Amniotic stem cell (primary cell): ENCODE measurements at places on chromosomes 1 and 21.

- DNase-seq, result no peak
Observed at GRCh38 chr1:41698916-41699860, 214.7 kb upstream of the EDN2 start.

GRCh38 chr1:220189750-220190347 lies 82.4 kb downstream of the RAB3GAP2 start:
- DNase-seq, result peak; percentile 21

DNA sequence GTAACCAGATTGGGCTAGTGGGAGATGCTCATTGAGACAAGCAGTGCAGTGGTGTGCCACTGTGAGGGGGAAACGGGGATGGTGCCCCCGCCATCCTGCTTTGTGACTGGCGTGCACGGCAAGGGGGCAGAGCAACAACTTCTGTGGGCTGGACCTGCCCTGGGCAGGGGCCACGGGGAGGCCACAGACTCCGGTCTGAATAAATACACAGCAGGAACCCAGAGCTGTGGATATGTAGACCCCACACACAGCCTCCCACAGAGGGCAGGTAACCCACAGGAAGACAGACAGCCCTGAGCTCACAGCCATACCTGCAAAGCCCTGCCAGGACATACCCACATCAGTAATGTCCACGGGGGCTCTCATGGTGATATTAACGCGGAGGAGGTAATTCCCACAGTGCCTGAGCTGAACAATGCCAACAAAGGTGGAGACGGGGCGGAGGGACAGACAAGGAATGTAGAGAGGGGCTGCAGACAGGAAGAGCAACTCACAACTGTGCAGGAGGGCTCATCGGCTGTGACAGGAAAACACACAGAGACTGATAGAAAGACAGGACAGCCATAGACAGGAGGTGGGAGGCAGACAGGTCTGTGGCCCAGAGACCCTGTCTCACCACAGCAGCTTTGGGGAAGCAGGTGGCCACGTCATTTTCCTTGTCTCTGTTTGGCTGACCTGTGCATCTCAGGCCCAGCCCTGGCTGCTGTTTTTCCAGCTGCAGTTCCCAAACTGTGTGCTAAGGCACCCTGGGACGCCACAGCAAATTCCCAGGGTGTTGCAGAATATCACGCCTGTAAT lies 4.9 kb upstream of the WNT3A start:
- DNase-seq, result no peak

GRCh38 chr1:38805036-38805435 lies 54.5 kb downstream of the RRAGC start:
- DNase-seq, result no peak

DNA sequence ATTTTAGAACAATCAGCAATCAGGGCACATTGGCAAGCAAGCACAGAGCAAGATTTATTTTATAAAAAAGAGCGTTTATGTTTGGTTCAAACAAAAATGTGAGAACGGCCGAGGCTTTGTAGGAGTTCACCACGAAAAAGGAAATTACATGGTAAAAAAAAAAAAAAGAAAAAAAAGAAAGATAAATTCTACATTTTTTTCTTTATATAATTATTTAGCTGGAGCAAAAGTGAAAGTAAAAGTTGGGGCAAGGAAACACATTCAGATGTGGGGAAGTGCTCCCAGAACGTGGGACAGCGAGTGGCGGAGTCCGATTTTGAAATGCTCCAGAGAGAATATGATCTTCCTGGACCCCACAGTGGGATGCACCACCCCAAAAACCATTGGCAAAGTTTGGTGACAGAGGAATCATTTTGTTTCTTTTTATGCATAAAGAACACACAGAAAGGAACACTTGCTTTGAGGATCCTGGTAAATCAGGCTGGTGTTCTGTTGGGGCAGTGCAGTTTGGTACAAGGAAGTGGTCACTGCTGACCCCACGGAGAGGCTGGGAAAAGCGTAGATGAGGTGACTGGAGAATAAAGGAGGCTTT lies 16.3 kb upstream of the ATP5PO start:
- no peak for DNase-seq

GRCh38 chr1:81878538-81878937 lies 77.8 kb downstream of the ADGRL2 start:
- DNase-seq, result no peak

GRCh38 chr1:55888685-55889317 lies 673.6 kb upstream of the USP24 start:
- no peak for DNase-seq

DNA sequence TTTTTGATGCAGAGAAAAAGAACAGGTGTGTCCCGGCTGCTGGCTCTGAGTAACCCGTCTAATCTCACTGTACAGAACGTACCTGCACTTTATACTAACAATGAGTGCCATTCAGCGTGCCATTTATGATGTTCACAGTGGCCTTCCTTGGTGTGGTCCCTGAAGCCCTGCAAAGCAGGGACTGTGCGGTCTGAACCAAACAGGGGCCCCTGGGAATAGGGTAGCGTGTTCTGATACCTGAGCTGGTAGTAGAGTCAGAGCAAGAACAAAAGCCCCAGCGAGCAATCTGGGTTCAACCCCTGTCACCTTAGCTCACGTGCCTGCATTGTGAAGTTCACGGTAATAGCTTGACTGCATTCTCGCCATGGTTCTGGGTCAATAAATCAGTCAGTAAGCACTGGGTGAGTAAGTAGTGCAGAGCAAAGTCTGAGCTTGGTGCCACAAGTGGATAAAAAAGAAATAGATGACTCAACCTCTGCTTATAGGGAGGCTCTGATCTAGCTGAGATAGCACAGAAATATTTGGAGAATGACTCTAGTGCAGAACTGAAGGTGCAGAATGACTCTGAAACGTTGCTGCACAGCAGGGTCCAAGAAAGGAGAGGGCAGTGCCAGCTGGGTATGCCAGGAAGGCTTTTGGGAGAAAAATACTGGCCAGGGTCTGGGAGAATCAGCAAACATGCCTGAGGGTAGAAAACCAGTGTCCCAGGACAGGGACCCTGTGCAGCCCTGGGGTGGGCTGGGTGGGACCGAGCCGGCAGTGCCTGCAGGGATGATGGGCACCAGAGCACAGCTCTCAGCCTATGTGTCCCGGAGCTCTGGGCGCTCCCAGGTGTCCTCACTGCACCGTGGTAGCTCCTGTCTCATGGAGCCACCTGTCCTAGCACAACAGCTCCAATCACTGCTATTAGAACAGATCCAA lies 125.9 kb downstream of the RHOU start:
- peak; percentile 61 for DNase-seq

GRCh38 chr1:23167353-23168078 lies 1.1 kb downstream of the LUZP1 start:
- DNase-seq, result no peak

- no peak for DNase-seq
Observed at GRCh38 chr1:178844436-178844835, 26.4 kb downstream of the ANGPTL1 start.

DNA sequence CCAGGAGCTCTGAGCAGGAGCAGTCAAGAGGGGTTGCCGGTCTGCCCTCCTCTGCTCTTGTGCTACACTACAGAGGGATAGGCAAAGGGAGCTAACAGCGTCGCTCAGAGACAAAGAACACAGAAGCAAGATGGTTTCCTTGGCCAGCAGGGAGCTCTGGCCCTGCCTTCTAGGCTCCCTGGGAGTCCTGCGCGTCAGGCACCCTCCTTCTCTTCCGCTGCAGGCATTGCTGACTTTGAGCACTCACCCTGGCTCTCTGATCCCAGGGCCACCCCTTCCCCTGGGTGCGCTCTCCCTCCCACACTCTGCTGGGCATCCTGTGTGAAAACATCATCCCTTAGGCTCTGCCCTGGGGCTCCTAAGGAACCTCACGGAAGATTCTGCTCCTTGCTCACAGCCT lies 489 bp downstream of the TNNI1 start:
- no peak for DNase-seq

GRCh38 chr1:76070538-76070937 lies 4.0 kb upstream of the ST6GALNAC3 start:
- peak; percentile 40 for DNase-seq

DNA sequence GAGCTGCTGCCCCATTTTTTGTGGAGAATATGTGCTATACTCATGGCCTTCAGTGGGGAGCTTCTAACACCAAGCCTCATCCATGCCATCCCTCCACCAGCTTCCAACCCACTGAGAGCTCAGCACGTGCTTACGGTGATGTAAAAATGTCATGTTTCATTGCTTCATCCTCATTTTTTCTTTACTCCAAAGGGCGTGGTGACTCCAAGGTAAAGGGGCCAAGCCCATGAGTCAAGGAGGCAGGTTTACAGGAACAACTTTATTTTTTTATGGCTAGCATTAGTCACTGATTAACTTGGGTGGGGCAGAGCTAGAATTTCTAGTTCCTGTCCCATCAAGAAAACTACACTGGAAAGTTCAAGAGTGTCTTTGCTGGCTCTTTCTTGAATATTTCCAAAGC lies at the start of gene C1orf226:
TSS of gene C1orf226 (plus strand) at position 346 of the 400 bp plus-strand sequence. CDS start 174 bp downstream, outside the sequence.
- DNase-seq, result no peak

- no peak for DNase-seq
Observed at GRCh38 chr1:89721351-89721750, 88.4 kb downstream of the LRRC8C start.

GRCh38 chr1:184403961-184404726 lies 17.3 kb downstream of the C1orf21 start:
- no peak for DNase-seq

- DNase-seq, result no peak
Observed at GRCh38 chr1:100494393-100495084, 43.4 kb upstream of the GPR88 start.

- no peak for DNase-seq
Observed at GRCh38 chr1:26391450-26391849, 18.9 kb upstream of the ZNF683 start.

DNA sequence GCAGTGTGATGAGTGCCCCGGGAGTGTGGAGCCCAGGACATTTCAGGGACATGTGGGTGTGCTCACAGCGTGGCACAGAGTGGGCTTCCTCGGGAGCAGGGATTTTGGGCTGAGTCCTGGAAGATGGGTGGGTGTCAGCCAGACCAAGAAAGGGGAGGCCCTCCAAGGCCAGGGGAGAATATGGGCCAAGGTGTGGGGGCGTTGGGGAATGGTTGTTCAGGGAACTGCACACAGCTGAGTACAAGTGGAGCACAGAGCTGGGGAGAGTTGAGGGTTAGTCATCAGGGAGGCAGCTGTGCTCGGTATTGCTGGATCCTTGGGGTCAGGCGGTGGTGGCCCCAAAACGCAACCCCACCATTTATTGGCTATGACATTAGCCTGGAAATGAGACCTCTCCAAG lies 5.5 kb downstream of the POGK start:
- DNase-seq, result no peak

- no peak for DNase-seq
Observed at GRCh38 chr1:18041685-18042355, 65.8 kb upstream of the IGSF21 start.

DNA sequence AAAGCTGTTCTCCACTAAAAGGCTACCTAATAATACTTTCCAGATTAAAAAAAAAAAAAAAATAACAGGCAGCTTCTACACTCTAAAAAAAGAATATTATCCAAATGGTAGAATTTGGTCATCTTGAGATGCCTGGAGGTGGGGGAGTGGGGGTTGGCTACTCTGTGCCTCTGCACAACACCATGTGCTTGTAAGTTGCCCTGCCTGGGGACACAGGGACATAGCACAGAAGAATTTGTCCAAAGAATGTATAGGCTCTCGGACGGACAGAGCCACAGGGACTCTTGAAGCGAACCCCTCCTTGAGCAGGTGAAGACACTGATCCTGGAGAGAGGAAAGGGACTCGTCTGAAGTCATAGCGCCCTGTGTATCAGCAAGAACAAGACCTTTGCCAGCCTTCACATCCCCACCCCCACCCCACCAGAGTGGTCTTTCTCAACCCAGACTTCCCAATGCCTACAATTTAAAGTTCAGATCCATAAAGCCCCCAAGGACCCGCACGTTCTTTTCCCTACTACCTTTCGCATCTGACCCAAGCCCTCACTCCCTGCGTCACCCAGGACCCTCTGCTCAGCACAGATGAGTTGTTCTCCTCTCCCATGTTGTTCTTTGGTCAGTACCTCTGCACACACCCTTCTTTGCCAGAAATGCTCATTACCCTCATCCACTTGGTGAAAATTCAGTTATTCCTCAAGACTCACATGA lies 72.6 kb downstream of the LGR6 start:
- no peak for DNase-seq

DNA sequence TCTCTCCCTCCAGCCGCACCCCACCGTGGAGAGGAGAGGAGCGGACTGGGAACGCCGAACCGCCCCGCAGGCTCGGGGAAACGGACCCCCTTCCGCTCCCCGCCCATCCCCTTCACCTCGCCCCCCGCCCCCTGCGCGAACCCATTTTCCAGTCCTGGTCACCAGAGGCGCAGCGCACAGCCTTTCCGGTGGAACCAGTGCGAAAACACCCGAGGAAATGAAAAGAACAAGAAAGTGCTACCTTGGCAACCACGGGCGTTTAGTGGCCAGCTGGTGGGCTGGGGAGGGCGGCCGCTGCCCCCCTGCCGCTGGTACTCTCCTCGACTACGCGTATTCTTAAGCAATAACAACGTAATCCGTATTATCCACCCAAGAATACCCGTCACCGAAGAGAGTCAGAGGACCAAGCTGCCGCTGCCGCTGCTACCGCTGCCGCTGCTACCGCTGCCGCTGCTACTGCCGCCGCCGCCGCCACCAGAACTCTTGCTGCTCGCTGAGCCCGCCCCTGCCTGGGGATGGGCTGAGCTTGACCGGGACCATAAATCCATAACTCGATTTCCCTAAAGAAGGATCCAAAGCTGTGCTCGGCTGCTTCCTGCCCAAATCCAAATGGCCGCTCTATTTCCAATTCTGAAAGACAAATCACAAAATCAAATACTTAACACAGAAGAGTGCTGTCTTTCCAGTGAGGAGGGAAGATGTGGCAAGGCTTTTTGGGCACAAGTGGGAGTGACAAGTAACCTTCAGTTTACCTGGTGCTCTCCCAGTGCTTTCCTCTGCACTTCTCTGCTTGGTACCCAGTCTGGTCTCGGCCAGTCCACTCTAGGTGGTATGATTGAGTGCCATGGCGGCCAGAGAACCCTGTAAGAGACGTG lies 125.2 kb upstream of the DPYD start:
- DNase-seq, result peak; percentile 20

DNA sequence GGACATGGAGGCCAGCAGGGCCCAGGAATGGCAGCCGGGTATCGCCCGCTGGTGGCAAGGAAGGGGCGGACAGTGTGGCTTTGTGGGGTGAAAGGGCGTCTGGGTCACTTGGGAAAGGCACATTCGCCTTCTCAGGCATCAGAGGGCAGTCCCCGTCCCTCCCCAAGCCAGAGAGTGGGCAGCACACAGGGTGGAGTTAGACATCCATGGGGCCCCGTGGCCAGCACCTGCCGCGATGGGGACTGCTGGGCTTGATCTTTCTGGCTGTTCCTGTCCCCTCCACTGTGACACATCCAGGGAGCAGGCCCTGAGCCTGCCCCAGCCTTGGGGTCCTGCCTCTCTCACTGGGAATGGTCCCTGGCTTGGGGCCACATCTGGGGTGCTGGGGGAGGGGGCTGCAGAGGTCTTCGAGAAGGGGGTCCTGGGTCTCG lies 4.0 kb upstream of the TRPM2 start:
- DNase-seq, result no peak

DNA sequence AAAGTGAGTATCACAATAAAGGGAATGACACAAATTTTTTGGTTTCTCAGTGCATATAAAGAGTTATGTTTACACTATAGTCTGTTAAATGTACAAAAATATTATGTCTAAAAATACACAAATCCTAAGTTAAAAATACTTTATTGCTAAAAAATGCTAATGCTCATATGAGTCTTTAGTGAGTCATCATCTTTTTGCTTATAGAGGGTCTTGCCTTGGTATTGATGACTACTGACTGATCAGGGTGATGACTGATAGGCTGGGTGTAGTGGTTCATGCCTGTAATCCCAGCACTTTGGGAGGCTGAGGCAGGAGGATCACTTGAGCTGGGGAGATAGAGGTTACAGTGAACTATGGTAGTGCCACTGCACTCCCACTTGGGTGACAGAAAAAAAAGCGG lies 12.9 kb upstream of the NUF2 start:
- DNase-seq, result no peak

GRCh38 chr1:183173828-183174227 lies 12.2 kb upstream of the LAMC2 start:
- no peak for DNase-seq
